A172 (cell line): ENCODE measurements at places on chromosomes 7 and 10.

DNA sequence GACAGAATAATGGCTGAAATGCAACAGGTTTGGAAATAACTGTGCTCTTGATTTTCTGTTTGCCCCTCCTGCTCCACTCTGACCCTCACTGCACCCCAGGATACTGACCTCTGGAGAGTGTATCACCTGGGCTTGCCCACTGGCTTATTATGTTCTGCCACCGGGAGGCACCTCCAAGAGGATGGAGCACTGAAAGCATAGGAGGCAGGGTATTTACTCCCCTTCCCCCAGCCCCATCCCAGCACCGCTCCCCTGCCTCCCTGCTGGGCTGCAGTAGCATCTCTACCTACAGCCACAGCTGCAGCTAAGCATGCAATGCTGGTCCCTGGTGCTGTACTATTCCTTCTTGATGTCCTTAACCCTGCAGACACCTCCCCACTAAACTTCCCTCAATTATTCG lies 26.4 kb downstream of the RAB11FIP2 start:
- no peak for DNase-seq

- no peak for DNase-seq
Observed at GRCh38 chr7:28708033-28708951, 249.8 kb downstream of the TRIL start.

- no peak for DNase-seq
Observed at GRCh38 chr7:129742256-129742655, 130.7 kb downstream of the NRF1 start.

DNA sequence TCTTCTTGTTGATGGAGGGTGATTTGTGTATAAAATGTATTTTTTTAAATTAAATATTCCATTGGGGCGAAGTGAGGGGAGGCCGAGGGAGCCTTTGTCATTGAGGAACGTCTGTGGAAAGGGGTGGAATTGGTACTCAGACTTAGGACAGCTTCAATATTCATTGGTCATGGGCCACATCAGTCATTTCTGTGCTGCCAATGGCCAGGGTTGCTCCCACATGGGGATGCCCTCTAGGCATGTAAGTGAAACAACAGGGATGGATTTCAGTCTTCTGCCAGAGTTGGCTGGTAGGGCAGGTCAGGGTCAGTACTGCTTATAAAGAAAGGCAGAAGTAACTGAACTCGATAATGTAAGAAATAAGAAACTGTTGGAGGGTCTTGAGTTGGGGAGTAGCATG lies 47.2 kb downstream of the NEURL1 start:
- no peak for DNase-seq

GRCh38 chr10:123518765-123519164 lies 147.4 kb upstream of the GPR26 start:
- DNase-seq: no peak

DNA sequence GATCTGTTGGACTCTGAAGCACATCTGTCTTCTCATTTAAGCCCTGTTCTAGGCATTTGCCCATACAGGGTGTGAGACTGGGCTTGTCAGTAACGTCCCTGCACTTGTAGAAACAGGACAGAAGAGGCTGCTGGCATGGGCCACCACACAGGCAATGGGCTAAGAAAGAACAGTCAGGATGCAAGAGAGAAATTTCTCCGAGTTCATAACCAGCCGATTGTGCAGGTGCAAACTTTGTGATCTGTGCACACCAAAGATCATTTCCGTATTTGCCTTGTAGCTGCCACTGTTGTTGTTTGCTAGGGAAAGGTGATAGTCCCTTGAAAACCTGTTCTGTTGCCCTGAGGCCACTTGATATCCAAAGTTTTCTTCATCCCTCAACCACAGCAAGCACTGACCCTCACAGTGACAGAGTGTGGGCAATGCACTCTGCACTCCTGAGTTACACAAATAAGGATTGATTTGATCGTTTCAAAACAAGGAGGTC lies 20.3 kb downstream of the KLF6 start:
- DNase-seq: no peak

- DNase-seq: peak; percentile 85
Observed at GRCh38 chr10:95601116-95601719, 40.0 kb upstream of the SORBS1 start.
